Activated naive CD8-positive, alpha-beta T cell treated with anti-CD3 and anti-CD28 coated beads for 36 hours (primary cell): ENCODE measurements at places on chromosomes 12 and 14. TPM values are rescaled to one million over a fixed set of nuclear protein-coding genes. Genes with fewer than 3 reads are reported as not detected.

KCNH3 gene
- total RNA-seq = 10.9 TPM

GALNT16 gene
- total RNA-seq = 0.56 TPM

LIN7A gene
- total RNA-seq = not detected

PPP1R1A gene
- total RNA-seq = not detected

SLC6A13 gene
- 0.64 TPM for total RNA-seq

- H3K4me1 ChIP-seq = peaks cover 22% of the 10 kb centered on the region
- peaks cover 7% of the 10 kb centered on the region for H3K36me3 ChIP-seq
- no peak overlapping the region for H3K4me3 ChIP-seq
- DNase-seq = no peak
Observed at GRCh38 chr12:101570047-101570446, 24.7 kb upstream of the MYBPC1 start.

DNA sequence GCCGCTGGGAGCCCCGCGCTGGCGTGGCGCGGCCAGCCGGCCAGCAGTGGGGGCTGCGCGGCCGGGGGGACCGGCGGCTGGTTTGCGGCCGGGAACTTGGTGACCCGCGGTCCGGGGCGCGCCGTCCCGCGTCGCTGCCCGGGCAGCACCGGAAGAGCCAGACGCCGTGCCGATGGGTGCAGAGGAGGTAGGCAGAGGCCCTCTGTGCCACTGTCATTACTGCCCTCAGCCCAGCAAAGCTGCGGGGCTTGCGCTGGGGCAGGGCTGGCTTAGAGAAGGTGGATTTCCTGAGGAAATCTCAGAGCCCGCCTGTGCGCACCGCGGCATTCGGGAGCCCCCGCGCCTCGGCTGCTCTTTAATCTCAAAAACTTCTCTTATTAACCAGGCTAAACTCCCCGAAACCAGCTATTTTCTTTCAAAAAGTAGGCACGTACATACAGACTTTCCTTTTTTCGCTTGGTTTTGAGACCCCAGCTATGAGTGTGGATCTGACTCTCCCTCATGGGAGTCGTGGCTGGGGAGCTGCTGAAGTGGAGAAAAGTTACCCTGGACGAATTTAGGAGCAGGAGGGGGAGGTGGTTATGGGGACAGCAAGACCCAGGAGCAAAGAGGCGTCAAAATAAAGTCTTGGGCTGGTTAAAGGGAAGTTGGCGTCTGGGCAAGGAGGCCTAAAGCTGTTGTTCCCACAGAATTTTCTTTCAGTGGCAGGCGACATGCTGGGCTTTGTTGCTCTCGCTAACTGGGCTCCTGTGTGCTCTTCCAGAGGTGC lies 802 bp downstream of the SUSD6 start:
- peaks cover 50% of the 10 kb centered on the region for H3K4me1 ChIP-seq
- H3K36me3 ChIP-seq = peaks cover 24% of the 10 kb centered on the region
- no peaks in the 10 kb centered on the region for H3K27me3 ChIP-seq
- H3K27ac ChIP-seq = peak overlapping the region; percentile 94
- DNase-seq = peak; percentile 59

- H3K4me1 ChIP-seq = peaks cover 63% of the 10 kb centered on the region
- peak overlapping the region; percentile 32 for H3K4me3 ChIP-seq
- H3K27ac ChIP-seq = peak overlapping the region; percentile 86
- DNase-seq = peak; percentile 85
- H3K36me3 ChIP-seq = peaks cover 12% of the 10 kb centered on the region
Observed at GRCh38 chr14:73771848-73772638, 57.9 kb upstream of the PNMA1 start.

DNA sequence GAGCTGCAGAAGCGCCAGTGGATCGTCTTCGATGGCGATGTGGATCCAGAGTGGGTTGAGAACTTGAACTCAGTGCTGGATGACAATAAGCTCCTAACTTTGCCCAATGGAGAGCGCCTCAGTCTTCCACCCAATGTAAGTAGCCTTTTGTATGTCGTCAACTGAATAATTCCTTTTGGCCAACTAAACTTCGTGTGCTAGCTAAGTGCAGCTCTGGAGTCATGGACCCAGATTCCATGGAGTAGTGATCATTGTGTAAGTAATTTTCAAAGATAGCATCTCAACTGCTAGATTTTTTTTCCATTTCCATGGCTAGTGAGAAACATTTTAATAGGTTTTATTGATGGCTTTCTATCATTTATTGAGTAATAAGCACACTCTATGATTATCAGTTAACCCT lies 48.0 kb downstream of the DYNC1H1 start:
- H3K27ac ChIP-seq = no peak overlapping the region
- no peaks in the 10 kb centered on the region for H3K4me1 ChIP-seq
- H3K36me3 ChIP-seq = peaks cover 36% of the 10 kb centered on the region
- H3K27me3 ChIP-seq = no peaks in the 10 kb centered on the region

DNA sequence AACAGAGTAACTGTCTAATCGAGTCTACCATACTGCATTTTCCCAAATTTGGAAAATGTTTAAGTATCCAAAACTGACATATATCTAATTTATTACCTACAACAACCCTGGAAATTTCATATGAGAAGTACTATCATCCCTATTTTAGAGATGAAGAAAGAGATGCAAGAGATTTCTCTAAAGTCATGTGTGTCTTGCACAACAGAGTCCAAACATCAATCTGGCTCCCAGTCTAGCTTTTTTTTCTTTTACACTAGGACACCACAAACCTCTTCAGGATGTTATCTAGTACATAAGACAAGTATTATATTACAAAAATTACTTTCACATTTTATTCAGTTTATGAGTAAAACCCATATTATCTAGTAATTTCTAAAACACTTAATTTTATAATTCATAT lies 39.1 kb downstream of the CAPS2 start:
- H3K4me3 ChIP-seq = no peak overlapping the region
- H3K27me3 ChIP-seq = no peaks in the 10 kb centered on the region

GRCh38 chr12:59408431-59408830 lies 187.4 kb upstream of the SLC16A7 start:
- H3K27me3 ChIP-seq = no peaks in the 10 kb centered on the region
- H3K27ac ChIP-seq = no peak overlapping the region
- H3K36me3 ChIP-seq = no peaks in the 10 kb centered on the region
- peaks cover 15% of the 10 kb centered on the region for H3K4me1 ChIP-seq

GRCh38 chr14:81353691-81354323 lies 46.3 kb downstream of the STON2 start:
- no peak overlapping the region for H3K27ac ChIP-seq
- no peak overlapping the region for H3K4me3 ChIP-seq

DNA sequence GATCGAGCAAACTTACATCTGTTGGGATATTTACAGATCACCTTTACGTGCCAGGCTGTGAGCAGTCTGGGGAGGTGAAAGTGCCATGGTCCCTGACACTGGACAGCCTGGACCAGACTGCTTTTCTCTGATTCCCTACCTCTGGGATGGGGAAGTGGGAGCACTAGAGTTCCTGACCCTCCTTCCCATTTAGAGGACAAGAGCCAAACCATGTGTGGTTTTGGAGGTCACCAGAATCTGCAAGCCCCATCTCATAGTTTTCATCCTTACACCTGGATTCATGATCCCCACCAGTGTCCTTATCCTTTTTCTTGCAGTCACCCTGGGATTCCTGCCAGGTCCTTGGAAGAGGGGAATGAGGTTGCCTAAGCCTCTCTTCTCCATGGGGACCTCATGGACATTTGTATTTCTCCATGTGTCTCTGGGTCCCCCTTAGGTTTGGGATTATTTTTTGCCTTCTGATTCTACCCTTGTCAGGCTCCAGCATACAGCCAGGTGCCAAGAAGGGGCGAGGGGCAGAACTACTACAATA lies 1.5 kb upstream of the WNT10B start:
- peaks cover 42% of the 10 kb centered on the region for H3K4me1 ChIP-seq
- DNase-seq = no peak
- H3K4me3 ChIP-seq = no peak overlapping the region

- no peaks in the 10 kb centered on the region for H3K27me3 ChIP-seq
- H3K27ac ChIP-seq = no peak overlapping the region
- H3K36me3 ChIP-seq = peaks cover 39% of the 10 kb centered on the region
- peaks cover 37% of the 10 kb centered on the region for H3K4me1 ChIP-seq
- no peak overlapping the region for H3K4me3 ChIP-seq
Observed at GRCh38 chr14:89468566-89468965, 51.5 kb upstream of the FOXN3 start.

- H3K4me1 ChIP-seq = peaks cover 3% of the 10 kb centered on the region
- H3K27me3 ChIP-seq = no peaks in the 10 kb centered on the region
- DNase-seq = no peak
- H3K4me3 ChIP-seq = no peak overlapping the region
Observed at GRCh38 chr12:92546259-92546634, 156.5 kb upstream of the PLEKHG7 start.
